ENCODE measurements at places on chromosomes 1 and 21.

DNA sequence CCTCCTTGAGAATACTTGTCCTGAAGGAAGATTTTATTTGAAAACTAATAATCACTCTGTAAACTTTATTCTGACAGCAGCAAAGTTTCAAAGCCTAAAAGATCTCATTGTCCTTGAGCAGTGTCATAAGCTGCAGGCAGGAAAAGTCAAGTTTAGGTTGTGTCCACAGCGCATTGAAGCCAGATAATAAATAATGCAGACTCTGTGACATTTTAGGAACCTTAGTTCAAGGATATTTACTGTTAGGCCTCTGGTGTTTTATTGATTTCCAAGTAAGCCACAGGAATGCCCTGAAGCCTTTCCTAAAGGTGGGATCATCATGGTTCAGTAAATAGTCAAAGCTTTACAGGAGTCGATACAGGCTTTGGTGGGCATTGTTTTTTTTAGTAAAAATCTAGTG lies 356.4 kb upstream of the SGIP1 start:
- DNase-seq: no peak

GRCh38 chr21:28385845-28386244 lies 606.8 kb downstream of the LTN1 start:
- no peak for DNase-seq

- no peak for DNase-seq
Measured at GRCh38 chr1:29691499-29691898, 455.2 kb downstream of the PTPRU start.

GRCh38 chr1:231959225-231959884 lies 332.8 kb downstream of the DISC1 start:
- DNase-seq: no peak

DNA sequence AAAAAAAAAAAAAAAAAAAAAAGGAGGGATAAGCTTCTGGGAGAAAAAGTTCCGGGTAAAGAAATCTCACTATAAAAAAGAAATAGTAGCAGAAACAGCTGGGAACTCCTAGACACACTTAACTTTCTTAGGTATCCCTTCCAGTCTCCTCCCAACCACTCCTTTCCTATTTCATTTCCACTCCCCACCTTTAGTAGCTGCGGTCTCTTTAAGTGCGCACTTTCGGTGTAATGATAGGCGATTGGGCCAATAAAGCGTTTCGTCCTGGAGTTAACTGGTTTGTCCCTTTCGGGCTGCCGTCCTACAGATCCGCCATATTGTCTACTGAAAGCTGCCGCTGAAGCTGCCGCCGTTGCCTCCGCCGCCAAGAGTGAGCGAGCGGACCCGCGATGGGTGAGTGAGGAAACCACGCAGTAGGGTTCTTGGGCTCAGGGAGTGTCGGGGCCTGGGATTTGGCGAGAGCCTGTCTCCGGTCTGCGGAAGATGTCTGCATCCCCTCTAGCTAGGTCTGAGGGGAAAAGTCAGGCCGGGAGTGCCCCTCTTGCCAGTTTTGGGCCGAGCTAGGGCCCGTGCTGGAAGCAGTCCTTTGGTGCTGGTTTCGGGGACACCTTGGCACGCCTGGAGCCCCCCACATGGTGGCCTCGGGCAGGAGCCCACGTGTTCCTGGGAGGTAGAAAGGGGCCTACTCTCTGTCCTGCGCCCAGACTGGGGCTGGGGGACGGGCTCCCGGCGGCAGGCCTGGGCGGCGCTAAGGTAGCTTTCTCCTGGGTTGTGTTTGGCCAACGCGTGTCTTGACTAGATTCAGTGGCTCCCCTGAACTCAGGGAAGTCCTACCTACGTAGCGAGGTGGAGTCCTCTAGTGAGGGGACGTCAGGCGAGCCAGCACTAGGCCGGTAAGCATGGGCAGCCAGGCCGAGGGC lies at the start of gene KPNA6:
Gene KPNA6 (plus strand): TSS at position 315 of the 920 bp plus-strand sequence. CDS start 75 bp downstream, at position 390.
- peak; percentile 91 for DNase-seq

DNA sequence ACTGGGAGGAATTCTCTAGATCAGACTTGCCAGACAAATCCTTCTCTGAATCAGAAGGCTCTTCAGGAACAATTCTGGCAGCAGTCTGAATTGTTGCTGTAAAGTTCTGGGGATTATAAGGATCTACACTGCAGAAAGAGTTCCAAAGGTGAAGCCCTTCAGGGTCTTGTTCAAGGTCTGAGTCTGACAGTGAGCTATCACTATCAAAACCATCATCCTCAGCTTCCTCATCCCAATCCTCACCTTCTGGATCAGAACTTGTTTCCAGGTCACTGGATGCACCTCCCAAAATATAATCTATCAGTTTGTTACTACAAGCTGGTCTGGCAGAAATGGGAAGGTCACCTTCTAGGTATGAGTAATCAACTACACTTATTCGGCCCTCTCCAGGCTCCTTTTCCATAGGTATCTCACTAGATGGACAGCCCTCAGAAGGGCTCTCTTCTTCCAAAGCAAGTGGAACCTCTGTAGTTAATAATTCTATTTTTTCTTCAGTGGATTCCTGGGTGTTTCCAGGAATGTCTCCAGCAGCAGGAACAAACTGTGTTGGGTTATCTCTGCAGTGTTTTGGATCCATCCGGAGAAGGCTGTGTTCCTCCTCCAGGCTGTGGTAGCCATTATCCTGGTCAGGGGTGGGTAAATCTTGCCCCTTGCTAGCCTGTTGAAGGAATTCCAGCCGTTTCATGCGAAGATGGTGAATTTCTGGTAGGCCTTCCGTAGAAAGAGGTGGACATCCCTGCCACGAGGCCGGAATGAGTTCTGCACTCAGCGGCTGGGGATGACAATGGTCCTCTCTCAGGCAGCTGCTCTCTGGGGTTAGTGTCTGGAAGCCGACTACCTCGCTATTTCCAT lies 1.6 kb downstream of the PPP1R15B start:
- no peak for DNase-seq

- no peak for DNase-seq
Measured at GRCh38 chr1:181647314-181648035, 164.2 kb downstream of the CACNA1E start.

- DNase-seq: no peak
Measured at GRCh38 chr1:27095576-27095975, 59.3 kb downstream of the SLC9A1 start.

GRCh38 chr1:8427986-8428385 lies 110.1 kb downstream of the SLC45A1 start:
- DNase-seq: peak; percentile 68

DNA sequence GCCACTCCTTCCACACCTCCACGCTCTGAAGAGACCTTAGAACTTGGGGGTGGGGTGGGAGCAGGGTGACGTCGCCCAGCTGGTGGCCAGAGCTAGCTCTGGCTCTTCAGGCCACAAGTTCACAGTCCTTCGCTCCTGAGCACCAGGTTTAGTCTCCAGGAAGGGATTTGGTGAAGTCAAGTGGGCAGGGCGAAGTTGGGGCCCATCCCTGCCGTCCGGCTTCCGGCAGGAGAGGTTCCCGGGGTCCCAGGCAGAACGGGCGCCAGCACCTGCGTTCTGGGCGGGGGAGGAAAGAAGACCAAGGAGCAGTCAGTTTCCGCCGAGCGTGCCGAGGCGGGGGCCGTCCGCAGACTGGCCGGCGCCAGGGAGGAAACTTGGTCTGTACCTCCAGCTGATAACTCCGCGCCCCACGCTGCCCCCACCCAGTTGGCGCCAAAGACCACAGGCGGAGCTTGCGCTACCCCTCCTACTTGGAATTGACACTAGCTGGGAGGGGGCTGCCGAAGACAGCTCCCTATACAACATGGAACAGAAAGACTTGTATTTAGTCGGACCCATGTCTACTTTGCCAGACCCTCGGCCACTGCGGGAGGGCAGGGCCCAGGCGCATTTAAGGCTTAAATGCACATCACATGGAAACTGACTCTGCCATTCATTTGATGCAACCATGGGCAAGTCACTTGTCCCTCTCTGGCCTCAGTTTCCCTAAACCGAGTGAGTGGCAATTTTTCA lies 995 bp downstream of the ID3 start:
- no peak for DNase-seq

DNA sequence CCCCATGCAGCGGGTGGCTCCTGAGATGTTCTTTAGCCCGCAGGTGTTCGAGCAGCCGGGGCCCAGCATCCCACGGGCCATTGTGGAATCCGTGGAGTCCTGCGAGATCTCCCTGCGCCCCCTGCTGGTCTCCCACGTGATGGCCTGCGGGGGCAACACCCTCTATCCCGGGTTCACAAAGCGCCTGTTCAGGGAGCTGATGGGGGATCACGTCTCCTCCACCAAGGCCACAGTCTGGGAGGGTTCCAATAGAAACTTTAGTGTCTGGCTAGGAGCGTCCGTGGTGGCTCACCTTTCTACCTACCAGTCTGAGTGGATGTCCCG lies 71.0 kb downstream of the ACTL8 start:
- no peak for DNase-seq

DNA sequence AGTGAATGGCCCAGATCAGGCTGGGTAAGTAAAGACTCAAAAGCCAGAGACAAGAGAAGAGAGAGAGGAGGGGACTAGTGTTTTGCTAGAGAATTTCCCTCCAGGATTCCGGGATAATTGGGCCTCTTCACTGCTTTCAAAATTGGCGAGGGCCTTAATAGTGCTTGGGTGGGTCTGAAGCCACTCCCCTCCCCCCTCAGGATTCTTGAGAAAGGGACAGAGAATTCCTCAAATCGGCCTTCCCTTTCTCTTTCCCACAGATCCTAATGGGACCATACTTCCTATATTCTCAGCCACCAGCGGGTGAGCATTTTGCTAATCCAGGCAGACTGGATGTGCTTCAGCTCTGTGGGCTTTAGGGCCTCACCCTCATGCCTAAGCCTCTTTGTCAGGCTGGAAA lies 11.9 kb downstream of the SFN start:
- DNase-seq: no peak

GRCh38 chr1:66095190-66095589 lies 302.5 kb downstream of the PDE4B start:
- no peak for DNase-seq

DNA sequence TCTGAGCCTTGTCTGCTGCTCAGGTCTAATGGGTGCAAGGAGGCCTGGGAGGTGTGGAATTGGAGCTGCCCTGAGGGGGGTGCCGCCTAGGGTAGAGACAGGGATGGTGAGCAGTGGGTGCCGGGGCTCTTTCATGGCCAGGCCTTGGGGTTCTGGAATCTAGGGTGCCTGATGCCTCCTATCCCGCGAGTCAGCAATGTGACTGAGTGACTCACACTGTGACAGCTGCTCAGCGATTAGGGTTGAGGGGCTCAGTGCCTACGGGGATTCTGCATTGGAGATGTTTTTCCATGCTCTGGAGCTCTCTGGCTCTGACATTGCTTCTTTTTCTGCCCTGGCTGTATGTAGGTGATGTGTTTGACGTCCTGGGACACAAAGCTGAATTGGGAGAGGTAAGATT lies 16.8 kb downstream of the ATP8B2 start:
- DNase-seq: no peak

GRCh38 chr1:184854496-184855140 lies 100.0 kb upstream of the EDEM3 start:
- DNase-seq: peak; percentile 76

DNA sequence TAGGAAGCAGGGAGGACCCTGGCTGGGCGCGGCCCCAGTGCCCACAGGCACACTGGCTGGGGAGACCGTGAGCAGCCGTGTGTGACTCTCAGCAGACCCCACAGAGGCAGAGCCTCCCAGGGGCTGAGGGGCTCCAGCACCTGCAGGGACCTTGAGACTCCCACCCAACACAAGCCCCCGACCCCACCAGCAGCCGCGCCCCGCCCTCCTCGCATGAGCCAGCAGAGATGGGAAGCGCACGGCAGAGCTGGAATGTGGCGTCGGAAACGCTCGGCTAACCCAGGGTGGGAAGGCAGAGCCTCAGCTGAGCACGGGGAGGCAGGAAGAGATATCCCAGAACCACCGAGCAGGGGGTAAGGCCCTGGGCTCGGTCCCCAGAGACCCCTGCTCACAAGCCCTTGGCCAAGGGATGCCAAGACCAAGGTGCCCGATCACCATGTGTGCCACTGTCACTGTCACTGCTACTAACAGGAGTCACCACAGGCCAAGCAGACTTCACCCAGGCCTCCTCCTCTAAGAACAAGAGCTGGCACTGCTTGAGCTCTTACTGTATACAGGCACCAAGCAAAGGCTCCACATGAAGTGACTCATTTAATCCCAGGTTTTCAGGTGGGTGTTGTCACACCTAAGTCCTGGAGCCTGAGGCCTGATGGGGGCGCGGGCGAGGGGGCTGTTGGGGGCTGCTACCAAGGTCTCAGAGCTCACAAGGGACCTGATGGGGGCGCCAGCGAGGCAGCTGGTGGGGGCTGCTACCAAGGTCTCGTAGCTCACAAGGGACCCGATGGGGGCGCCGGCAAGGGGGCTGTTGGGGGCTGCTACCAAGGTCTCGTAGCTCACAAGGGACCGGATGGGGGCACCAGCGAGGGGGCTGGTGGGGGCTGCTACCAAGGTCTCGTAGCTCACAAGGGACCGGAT lies 20.1 kb downstream of the MEGF6 start:
- DNase-seq: no peak

GRCh38 chr1:154926201-154926600 lies 10.3 kb downstream of the PMVK start:
- DNase-seq: no peak

DNA sequence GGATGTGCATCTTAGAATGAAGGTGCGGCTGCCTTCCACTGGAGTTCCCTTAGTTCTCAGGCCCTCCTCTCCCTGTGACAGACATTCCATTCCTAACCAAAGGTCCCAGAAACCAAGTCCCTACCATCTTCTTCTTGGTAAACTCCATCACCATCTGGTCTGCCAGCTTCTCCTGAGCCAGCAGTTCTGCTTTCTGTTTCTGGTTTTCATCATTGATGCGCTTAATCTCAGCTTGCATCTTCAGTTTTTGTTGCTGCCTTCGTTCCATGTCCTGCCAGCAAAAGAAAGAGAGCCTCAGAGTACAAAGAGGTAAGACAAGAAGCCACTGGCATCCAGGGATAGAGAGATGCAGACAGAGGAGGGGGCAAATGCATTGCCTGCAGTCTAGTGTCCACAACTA lies 18.0 kb upstream of the VSIG8 start:
- peak; percentile 4 for DNase-seq

GRCh38 chr1:227846265-227846858 lies 30.9 kb downstream of the PRSS38 start:
- no peak for DNase-seq

- no peak for DNase-seq
Measured at GRCh38 chr1:77950873-77951272, 28.0 kb downstream of the FUBP1 start.

DNA sequence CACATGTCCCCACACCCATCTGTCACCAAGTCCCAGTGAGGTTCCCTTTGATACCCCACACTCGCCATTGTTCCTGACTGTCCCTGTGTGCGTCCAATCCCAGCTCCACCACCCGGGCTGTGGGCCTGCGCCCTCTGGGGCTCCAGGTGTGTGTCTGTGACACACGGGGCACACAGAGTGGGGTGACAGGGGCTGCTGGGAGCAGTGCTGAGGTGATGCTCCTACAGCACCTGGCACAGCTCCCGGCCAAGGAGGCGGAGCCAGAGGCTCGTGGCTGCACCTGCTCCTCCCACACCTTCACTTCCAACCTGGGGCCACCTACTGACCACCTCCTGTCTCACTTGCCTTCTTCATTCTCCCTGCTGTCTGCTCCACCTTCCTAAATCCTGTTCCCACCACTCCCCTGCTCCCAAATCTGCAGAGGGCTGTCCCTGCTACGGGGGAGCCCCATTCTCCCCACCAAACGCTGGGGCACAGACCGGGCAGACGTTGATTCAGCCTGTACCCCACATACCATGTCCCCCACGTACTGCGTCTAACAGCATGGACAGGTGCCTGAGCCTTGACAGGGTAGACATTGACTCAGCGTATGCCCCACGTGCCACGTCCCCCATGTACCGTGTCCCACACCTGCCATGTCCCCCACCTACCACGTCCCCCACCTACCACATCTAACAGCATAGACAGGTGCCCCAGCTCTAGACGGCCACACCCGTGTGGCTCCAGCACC lies 16.4 kb downstream of the WDR4 start:
- no peak for DNase-seq

GRCh38 chr1:160755911-160756848 lies 17.1 kb downstream of the SLAMF7 start:
- DNase-seq: no peak

- peak; percentile 60 for DNase-seq
Measured at GRCh38 chr1:45359882-45360513, 19.8 kb upstream of the MUTYH start.

All from AML-193 (cell line).